Neural cell (in vitro differentiated cells): ENCODE measurements at places on chromosomes 5 and 9. TPM values are rescaled to one million over a fixed set of nuclear protein-coding genes. Genes with fewer than 3 reads are reported as not detected.

The DMRT2 gene
- 0.20 and 0.50 TPM in 2 replicates for polyA plus RNA-seq

The PIP5KL1 gene
- 3.4 and 5.2 TPM in 2 replicates for polyA plus RNA-seq

The SPOCK1 gene
- polyA plus RNA-seq = 30.9 and 33.6 TPM in 2 replicates

The OR1N2 gene
- not detected in 2 replicates for polyA plus RNA-seq

The SERF1A gene
- 20.5 and 26.2 TPM in 2 replicates for polyA plus RNA-seq

The RABEPK gene
- polyA plus RNA-seq = 58.2 and 67.2 TPM in 2 replicates

The PCDHB3 gene
- polyA plus RNA-seq = 3.9 and 4.9 TPM in 2 replicates

The DCAF12 gene
- polyA plus RNA-seq = 37.5 and 37.7 TPM in 2 replicates

The FUBP3 gene
- polyA plus RNA-seq = 59.3 and 70.5 TPM in 2 replicates

The COL27A1 gene
- 0.04 and 0.25 TPM in 2 replicates for polyA plus RNA-seq

The PCDHB8 gene
- 0.76 and 0.81 TPM in 2 replicates for polyA plus RNA-seq

The IFNE gene
- polyA plus RNA-seq = not detected in 2 replicates

The PCDHGC5 gene
- polyA plus RNA-seq = 0.51 and 0.54 TPM in 2 replicates

The SLC45A2 gene
- 1.2 and 6.2 TPM in 2 replicates for polyA plus RNA-seq

The SARDH gene
- 0.56 TPM in 1 of 2 replicates, not detected in the other for polyA plus RNA-seq

The RFESD gene
- polyA plus RNA-seq = not detected in 2 replicates

The SOWAHA gene
- polyA plus RNA-seq = 23.4 and 26.9 TPM in 2 replicates

The IL13 gene
- polyA plus RNA-seq = 0.25 TPM in 1 of 2 replicates, not detected in the other

The NR2F1 gene
- polyA plus RNA-seq = 2.1 and 2.3 TPM in 2 replicates

The ACTL7B gene
- polyA plus RNA-seq = not detected in 2 replicates

The TMEFF1 gene
- polyA plus RNA-seq = 273 and 295 TPM in 2 replicates

The PCDHB12 gene
- 1.3 and 2.2 TPM in 2 replicates for polyA plus RNA-seq

The ZNF366 gene
- polyA plus RNA-seq = not detected in 2 replicates

The FAM81B gene
- not detected in 2 replicates for polyA plus RNA-seq
